ENCODE measurements at places on chromosomes 12 and 14.

- no peak for DNase-seq
These were observed 20.6 kb downstream of the GSG1 start for GRCh38 chr12:13082861-13083260.

DNA sequence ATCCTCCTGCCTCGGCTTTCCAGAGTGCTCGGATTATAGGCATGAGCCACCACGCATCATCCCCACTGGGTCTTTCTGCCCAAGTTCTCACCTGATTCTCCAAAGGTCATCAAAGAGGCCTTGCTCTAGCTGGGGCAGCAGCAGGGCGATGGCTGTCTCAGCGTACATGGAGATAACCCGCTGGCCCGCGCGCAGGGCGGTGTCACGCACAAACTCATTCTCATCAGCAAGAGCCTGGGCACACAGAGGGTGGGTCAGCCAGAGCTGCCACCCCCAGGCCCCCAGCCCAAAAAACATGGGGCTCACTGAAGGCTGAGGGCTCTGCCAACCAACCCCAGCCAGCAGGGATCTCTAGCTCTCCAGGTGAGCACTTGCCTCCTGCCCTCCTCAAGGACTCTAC lies 27.7 kb upstream of the RAB35 start:
- no peak for DNase-seq

DNA sequence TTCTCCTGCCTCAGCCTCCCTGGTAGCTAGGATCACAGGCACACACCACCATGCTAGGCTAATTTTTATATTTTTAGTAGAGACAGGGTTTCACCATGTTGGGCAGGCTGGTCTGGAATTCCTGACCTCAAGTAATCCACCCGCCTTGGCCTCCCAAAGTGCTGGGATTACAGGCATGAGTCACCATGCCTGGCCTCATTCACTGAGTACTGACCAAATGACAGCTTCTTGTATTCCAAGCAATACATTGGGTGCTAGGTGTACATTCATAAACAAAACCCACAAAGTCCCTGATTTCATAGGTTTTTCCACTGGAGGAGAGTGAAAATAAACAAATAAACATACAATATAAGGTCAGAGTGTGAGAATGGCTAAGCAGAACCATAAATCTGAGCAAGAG lies 136.3 kb downstream of the HELB start:
- DNase-seq, result no peak

DNA sequence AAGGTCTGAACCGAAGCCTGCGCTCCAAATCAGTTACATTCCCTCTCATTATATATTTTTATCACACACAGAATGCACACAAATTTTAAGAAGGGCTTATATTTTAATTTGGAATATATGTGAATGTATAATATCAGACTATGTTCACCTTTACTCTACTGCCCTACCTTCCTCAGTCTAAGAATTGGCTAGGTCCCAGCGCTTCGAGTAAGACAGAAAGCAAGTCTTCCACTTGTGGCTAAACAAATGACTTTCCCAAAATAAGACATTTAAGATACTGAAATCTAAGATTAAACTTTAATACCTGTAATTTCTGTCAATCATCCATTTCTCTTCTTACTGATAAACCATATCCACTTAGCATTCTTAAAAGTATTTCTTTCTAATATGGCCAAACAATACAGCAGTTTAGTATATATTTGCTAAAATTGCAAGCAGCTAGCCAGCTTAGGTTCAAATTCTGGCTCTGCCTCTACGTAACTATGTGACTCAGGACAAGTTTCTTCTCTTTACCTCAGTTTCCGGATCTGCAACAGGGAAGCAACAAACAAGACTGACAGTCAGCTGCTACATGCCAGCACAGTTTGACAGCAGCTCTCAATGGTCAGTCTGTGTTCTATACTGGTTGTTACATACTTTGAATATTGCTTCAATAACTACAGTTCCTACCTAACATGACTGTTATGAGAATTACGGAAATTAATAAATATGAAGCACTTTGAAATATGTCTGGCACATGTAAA lies 2.0 kb downstream of the INTS13 start:
- no peak for DNase-seq

- DNase-seq, result no peak
These were observed 15.2 kb downstream of the FGFR1OP2 start for GRCh38 chr12:26953447-26953846.

- no peak for DNase-seq
These were observed 92.0 kb downstream of the SCARB1 start for GRCh38 chr12:124771462-124772288.

- DNase-seq, result peak; percentile 74
These were observed 78.8 kb downstream of the TMCC3 start for GRCh38 chr12:94571556-94571955.

DNA sequence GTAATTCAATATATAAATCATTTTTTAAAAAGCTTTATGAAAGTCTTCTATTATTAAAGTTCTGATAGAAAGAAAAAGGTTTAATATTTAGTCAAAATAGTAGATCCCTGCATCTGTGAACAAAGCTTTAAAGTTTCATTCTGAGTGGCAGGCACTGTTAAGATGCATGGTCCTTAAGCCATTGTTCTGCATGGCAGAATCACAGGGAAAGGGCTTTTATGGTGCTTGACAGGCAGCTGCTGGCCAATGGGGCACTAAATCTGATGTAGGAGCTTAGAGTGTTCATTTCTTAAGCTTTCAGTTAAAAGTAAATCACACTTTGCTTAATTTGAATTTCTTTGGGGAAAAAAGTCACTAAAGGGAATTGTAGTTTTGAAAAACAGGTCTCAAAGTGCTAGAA lies 148.2 kb downstream of the PLEKHA5 start:
- no peak for DNase-seq

DNA sequence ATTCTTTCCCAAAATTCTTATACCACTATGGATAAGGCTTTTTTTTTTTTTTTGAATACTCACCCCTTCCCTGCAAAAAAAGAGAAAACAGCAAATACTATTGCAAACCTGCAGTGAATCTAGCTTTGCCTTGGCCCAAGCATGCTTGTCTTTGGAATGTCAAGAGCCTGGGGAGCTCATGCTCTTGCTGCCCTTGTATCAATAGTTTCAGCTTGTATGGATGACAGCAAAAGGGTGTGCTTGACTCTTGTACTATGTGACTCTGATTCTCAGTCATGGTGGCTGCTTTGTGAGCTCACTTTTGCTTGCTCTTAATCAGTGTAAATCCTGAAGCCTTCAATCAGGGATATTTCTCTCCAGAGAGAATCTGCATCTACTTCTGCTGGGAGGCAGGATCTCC lies 149.2 kb downstream of the EMP1 start:
- no peak for DNase-seq

DNA sequence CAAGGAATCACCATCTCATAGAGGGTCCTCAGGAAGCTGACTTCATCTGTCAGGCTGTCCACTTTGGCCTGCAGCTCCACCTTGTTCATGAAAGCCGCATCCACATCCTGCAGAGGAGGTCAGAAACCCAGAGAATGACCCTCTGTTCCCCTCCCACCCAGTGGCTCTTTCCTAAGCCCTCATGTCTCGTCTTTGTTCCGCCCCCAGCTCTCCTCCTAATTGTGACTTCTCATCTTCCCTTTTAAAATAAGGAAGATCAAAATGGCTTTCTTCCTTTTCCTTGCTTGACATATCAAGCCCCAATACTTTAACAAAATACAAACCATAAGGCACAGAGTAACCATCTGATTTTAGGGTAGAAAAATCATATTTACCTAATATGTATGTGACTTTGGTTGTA lies 4.4 kb downstream of the KRT76 start:
- DNase-seq, result no peak

GRCh38 chr12:53292426-53292825 lies 2.9 kb upstream of the PFDN5 start:
- DNase-seq, result no peak

DNA sequence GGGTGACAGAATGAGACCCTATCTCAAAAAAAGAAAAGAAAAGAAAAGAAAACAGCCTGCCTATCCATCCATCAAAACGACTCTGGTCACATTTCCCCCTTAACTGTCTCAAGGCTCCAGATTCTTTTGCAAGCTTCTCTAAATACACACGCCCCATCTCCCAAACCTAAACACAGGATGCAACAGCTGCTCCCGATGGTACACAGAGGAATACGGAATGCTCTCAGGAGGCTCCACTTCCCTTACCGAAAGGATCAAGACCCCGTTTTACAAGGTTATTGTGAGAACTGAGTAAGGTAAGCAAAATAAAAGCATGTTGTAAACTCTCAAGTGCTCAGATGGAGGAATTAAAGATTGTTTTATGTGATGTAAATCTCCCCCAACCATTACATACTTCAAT lies 62.3 kb downstream of the NT5DC3 start:
- DNase-seq, result no peak

DNA sequence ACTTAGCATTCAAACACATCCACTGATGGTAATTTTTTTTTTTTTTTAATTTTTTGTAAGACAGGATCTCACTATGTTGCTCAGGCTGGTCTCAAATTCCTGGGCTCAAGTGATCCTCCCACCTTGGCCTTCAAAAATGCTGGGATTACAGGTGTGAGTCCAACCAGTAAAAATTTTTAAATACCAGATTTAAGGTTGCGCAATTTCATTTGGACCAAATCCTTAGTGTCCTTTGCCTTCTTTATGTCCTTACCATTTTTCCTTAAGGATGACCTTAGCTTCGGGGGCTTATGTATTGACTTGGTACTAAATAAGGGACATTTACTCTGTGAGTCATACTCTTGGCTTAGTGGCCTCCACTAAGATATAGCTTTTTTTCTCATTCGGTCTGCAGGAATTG lies 4.1 kb upstream of the PLBD1 start:
- DNase-seq, result no peak

DNA sequence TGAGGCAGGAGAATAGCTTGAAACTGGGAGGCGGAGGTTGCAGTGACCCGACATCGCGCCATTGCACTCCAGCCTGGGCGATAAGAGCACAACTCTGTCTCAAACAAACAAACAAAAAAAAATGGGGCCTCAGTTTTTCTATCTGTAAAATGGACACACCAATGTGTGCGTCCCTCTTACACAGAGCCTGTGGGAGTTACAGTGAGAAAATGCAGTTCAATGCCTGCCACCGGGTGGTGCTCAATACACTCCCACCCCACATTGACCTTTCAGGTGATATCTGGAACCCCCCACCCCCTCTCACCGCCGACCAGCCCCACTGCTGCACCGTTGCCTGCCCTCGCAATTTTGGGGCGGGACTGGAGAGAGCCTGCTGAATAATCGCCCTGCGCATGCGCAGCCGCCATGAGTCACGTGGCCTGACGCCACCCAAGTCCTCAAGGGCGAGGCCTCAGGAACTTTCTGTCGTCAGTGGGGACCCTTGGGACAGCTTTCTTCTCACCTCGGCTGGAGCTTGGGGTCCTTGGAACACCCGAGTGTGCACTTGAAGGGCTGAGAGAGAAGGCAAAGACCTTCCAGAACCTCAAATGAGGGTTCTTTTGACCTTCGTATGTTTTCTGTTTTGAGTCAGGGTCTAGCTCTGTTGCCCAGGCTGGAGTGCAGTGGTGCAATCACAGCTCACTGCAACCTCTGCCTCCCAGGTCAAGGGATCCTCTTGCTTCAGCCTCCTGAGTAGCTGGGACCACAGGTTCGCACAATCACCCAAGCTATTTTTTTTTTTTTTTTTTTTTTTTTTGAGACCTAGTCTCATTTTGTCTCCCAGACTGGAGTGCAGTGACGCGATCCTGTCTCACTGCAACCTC lies 14.6 kb upstream of the CABP1 start:
- no peak for DNase-seq

- no peak for DNase-seq
These were observed 292.9 kb downstream of the BMP4 start for GRCh38 chr14:53663709-53664108.

- no peak for DNase-seq
These were observed 6.6 kb downstream of the CLEC1B start for GRCh38 chr12:9992296-9992695.

DNA sequence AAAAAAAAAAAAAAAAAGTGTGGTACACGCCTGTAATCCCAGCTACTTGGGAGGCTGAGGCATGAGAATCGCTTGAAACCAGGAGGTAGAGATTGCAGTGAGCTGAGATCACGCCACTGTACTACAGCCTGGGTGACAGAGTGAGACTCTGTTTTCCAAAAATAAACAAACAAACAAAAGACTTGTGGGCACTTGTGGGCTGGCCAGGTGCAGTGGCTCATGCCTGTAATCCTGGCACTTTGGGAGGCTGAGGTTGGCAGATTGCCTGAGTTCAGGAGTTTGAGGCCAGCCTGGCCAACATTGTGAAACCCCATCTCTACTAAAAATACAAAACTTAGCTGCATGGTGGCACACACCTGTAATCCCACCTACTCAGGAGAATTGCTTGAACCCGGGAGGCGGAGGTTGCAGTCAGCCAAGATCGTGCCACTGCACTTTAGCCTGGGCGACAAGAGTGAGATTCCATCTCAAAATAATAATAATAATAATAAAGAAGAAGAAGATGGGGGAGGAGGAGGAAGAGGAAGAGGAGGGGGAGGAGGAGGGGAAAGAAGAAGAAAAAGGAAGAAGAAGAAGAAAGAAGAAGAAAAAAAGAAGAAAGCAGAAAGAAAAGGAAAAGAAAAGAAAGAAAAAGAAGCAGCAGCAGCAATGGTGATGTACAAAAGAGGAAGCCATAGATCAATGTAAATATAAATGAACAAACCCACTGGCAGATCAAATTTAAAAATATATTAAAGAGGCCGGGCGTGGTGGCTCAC lies 27.9 kb upstream of the CCNT1 start:
- no peak for DNase-seq

GRCh38 chr12:98754095-98754494 lies 109.0 kb downstream of the APAF1 start:
- DNase-seq, result no peak

DNA sequence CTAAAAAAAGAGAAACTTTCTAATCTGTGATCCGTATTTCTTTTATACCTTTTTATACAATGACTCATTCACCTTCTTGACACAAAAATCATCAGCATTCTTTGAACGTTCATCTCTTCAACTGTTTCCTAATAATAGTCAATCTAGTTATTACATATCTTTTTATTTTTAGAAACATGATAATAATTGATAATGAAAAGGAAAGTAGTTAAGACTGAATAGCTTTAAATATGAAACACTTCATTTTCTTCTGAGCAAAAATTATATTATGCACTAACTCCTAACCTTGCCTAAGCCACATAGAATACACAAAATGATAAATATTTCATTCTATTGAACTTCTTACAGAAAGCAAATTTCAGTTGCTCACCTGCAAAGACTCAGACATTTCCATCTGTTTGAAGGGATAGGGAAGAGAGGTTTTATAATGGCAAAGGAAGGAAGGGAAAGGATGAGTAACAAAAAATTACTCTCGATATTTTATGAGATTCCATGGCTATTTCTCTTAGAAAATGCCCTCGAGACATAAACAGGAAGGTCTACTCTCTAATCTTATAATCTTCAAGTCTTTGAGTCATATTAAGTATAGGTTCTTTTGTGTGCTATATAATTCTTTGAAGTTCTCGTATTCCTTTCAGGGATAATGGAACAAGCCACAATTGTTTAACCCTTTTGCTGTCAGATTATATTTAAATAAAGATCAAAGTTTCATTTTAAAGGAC lies 7.5 kb upstream of the KLHL42 start:
- no peak for DNase-seq

- peak; percentile 59 for DNase-seq
These were observed at the start of gene CPM for GRCh38 chr12:68932961-68933893. Gene CPM (minus strand): TSS chr12:68933171. CDS start chr12:68932837, 334 bp downstream.
